ENCODE measurements at places on chromosomes 11 and 22.

- DNase-seq: no peak
These were observed 9.8 kb downstream of the ZNF74 start for GRCh38 chr22:20403779-20404140.

DNA sequence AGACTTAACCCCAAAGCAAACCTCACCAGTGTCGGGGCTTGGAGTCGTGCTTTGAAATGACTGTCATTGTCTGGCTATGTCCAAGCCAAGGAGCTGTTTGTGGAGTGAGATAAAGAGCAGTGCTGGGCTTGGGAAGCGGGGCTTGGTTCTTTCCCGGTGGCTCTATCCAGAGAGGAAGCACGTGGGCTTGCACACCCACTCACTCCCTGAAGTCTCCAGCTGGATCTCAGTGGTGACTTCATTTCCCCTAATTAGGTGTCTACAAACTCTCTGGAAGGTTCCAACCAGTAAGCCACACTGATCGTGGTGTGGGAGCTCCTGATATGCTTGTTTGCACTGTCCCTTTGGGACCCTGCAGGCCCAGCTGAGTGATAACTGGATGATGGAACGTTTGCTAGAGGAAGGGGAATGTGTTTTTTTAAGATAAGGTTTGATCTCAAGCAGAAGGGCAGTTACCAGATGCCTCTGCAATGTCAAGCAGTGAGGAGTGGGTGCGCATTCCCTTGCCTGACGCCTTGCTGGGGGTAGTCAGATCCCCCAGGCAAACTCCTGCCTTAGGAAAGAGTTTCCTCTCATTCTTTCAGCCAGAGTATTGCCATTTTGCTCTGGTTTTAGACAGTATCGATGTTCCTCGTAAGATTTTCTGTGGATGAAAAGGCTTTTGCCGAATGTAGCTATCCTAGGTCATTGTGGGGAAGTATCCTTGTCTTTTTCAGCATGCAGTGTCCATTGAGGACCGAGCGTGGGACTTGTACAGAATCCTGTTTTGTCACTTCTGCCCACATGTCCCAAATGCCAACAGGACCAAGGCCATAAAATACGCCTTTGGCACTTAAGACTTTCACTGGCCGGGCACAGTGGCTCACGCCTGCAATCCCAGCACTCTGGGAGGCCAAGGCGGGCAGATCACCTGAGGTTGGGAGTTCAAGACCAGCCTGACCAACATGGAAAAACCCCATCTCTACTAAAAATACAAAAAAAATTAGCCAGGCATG is 90.9 kb downstream of the MICAL2 start:
- no peak for DNase-seq

DNA sequence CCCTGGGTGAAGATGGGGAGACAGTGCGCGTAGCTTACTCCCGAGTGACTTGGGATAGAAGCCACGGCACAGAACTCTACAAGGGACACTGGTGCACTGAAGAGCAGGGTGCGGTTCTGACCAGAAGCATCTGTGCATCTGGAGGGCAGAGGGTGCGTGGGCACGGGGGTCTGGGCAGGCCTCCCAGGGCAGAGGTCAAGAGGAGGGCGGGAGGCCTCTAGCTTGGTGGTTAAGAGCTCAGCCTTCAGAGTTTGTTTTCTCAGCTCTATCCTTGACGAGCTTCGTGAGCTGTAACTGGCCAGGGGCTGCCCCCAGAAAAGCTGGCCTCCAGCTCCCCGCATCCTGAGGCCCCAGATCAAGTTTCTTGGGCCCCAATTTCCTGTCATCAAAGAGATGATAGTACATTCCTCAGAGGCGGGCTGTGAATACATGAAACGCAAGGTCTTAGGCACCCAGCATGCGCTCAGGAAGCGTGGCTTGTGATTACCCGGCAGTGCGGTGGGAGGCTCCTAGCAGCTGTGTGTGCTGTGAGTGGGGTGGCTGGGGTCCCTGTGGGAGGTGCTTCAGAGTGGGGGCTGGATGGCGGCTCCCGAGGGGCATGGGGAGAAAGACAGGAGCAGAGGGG is 6.0 kb upstream of the BID start:
- DNase-seq: no peak

GRCh38 chr11:17812091-17812864 is 77.7 kb downstream of the KCNC1 start:
- DNase-seq: no peak

DNA sequence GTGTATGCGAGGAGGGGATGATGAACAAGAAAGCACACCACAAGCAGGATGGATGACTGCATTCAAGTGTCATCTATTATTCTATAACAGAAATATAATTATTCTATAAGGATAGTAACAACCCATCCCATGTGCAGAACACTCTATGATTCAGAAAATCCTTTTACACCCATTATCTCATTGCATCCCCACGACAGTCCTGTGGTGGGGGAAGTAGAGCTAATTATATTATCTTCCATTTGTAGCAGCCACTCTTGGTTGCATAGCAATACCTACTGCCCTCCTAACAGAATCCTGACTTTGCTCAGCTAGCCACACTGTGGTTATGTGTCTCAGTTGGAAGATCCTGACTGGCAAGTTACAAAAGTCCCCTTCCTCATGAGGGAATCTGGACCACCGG is 406.5 kb upstream of the NARS2 start:
- DNase-seq: no peak

DNA sequence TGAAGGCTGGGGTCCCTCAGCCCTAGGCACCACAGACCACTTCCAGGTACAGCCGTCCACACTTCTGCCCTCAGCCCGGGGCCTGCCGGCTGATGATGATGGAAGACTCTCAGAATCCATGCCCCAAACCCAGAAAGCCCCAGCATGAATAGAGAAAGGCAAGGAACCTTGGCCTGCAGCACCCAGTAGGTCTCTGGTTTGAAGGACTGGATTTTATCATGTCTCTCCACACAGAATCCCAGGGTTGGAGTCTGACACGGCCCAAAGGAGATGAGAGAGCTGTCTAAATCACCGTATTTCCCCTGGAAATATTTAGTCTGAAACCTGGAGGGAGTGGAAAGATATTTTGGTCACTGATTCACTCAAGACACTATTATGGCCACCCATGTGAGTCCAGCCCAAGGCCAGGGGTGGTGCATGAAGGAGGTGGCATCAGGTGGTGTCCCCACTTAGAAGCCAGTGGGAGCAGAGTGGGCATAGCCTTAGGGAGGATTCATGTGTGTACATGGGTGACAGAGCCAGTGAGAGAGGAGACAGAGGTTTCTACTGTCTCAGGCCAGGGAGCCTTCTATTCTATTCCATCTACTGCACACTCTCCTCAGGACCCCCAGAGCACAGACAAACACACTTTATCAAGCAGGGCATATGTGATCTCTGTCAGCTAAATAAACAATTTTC is 14.0 kb downstream of the TOP3B start:
- no peak for DNase-seq

- DNase-seq: no peak
These were observed 38.7 kb downstream of the SYT13 start for GRCh38 chr11:45247433-45247832.

- DNase-seq: no peak
These were observed 74.2 kb downstream of the KIRREL3 start for GRCh38 chr11:126926376-126926791.

DNA sequence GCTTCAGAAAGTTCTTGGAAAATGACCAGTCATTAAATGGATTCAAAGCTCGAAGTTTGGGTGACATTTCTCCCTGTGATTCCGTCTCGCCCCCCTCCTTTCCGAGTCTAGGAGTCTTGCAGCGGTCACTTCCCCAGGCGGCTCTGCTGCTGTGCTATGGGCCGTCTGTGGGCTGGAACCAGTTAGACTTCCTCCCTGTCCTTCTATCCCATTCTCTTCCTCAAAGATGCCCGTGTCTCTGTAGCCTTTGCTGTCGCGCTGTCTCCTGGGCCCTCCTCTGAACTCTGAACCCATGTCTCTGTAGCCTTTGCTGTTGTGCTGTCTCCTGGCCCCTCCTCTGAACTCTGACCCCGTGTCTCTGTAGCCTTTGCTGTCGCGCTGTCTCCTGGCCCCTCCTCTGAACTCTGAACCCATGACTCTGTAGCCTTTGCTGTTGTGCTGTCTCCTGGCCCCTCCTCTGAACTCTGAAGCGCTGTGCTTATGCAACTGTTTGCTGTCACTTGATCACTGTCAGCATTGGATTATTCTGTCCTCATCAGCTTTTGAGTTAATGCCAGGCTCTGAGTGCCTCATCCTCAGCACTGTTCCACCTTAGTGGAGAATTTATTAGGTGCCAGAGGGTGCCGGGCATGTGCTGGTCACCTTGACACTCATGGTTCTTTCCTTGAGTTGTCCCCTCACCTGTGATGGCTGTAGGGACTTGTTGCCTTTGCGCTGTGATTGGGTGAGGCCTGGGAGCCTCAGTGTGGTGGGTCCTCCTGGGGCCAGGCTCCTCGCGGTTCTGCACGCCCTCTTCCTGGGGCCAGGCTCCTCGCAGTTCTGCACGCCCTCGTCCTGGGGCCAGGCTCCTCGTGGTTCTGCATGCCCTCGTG is 173.3 kb downstream of the TBC1D22A start:
- no peak for DNase-seq

- DNase-seq: no peak
These were observed 20.6 kb downstream of the PHF21A start for GRCh38 chr11:46100670-46101069.

- DNase-seq: no peak
These were observed 472.9 kb downstream of the SOX6 start for GRCh38 chr11:15883455-15883920.

DNA sequence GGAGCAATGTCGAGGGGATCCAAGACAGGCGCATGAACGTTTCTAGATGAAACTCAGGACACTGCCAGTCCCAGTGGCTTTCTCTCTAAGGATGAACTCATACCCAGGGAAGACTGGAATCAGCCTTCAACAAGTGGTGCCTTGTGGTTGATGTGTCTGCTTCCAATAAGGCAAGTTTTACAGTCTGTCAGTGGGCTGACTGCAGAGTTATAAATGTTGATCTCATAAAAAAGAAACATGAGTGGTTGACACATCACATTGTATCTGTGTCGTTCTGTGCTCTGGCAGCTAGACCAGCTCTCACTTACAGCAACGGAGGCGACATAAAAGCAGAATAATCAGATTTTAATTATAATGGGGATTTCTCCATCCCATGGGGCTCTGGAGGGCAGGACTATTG is 96.7 kb downstream of the SNX19 start:
- DNase-seq: no peak

GRCh38 chr22:21683401-21683811 is 17.6 kb downstream of the PPIL2 start:
- DNase-seq: no peak

- DNase-seq: no peak
These were observed 83.9 kb upstream of the EED start for GRCh38 chr11:86160541-86161149.

DNA sequence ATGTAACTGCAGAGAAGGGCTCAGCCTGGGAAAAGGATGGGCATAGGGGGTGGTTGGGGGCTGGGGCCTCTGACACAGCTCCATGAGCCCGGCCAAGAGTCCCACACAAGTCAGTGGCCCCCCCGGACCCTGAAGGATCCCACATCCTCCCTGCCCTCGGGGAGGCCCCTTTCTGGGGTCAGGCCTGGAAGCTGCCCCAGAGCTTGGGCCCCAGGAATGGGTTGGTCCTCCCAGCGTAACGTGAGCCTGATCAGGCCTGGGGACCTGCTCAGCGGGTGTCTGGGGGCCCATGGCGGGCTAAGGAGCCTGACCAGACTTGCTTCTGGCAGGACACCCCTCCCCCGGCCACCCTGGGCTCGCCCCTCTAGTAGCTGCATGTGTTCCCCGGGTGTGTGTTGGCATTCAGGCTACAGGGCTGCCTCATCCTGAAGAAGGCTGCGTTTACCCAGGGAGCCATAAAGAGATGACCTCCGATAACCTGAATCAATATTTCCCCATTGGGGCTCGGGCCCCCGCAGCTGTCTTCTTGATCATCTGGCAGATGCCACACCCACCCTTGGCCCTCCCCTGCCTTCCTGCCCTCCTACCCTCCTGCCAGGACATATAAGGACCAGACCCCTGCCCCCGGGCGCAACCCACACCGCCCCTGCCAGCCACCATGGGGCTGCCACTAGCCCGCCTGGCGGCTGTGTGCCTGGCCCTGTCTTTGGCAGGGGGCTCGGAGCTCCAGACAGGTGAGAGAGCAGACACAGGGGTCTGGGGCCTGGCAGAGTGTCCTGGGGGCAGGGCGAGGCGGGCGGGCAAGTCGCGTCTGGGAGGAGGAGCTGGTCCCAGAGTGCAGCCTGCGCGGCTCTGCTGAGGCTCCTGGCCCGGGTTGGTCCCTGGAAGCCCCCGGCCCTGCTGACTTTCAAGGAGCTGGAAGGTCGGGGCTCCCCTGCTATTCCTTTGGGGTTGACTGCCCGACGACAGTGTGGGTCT is at the start of gene MUC2:
TSS of gene MUC2 (plus strand) at position 631 of the 978 bp plus-strand sequence.
- no peak for DNase-seq

DNA sequence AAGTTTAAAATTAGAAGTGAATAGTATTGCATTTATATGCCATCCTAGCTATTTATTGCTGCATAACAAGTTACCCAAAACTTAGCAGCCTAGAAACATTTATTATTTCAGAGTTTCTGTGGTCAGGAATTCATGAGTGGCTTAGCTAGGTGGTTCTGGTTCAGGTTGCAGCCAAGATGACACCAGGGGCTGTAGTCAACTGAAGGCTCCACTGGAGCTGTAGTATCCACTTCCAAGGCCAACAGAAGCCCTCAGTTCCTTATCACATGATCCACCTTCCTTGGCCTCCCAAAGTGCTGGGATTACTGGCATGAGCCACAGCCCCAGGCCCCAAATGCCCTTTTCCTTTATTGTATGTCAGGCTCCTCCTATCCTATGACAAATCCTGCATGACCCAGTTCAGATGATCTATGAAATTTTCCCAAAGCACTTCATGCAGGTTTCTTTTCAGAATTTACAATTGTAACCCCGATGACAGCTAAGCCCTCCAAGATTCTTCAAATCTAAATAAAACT is 6.1 kb upstream of the ALG8 start:
- no peak for DNase-seq

DNA sequence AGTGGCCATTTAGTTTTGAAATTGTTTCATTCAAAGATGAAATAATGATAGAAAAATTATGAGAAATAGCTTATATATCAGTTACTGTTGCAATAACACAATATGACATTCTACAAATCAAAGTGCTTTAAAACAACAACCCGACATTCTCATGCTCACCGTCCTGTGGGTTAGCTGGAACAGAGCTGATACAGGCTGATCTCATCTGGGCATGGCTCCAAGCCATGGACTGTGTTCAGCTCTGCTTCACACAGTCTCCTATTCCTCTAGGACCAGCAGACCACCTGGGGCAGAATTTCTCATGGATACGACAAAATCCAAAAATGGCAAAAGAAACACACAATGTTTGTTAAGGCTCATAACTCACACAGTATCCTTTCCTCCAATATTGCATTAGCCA is 178.6 kb downstream of the CNTN5 start:
- no peak for DNase-seq

GRCh38 chr11:10322401-10322800 is 17.5 kb downstream of the ADM start:
- no peak for DNase-seq

- no peak for DNase-seq
These were observed 10.4 kb upstream of the WNT11 start for GRCh38 chr11:76216536-76217325.

Data from C1 segment of cervical spinal cord (tissue), 14 donors.